ENCODE measurements at places on chromosomes 5 and 9.
A peak's percentile ranks its signal among the peaks of the same experiment; 100 is the strongest.

DNA sequence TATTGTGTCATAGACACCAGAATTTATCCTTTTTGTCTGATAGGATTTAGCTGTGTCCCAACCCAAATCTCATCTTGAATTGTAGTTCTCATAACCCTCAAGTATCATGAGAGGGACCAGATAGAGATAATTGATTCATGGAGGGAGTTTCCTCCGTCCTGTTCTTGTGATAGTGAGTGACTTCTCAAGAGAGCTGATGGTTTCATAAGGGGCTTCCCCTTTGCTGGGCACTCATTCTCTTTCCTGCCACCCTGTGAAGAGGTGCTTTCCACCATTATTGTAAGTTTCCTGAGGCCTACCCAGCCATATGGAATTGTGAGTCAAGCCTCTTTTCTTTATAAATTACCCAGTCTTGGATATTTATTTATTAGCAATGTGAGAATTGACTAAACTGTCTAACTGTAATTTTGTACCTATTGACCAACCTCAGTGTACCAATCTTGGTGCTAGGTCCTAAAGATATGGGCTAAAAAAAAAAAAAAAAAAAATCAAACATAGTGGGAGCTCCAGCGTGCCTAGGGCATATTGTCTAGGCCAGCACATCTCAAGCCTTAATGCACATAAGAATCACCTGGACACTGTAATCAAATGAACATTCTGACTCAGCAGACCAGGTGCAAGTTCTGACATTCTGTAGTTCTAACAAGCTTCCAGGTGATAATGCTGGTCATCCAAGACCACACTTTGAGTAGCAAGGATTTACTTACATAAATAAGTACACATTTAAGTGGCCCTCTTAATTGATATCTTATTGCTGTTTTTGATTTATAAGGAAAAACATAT lies 30.5 kb downstream of the ST8SIA4 start:
- DNase-seq: peak; percentile 25

GRCh38 chr9:131097126-131097947 lies 1.0 kb downstream of the AIF1L start:
- DNase-seq: no peak

DNA sequence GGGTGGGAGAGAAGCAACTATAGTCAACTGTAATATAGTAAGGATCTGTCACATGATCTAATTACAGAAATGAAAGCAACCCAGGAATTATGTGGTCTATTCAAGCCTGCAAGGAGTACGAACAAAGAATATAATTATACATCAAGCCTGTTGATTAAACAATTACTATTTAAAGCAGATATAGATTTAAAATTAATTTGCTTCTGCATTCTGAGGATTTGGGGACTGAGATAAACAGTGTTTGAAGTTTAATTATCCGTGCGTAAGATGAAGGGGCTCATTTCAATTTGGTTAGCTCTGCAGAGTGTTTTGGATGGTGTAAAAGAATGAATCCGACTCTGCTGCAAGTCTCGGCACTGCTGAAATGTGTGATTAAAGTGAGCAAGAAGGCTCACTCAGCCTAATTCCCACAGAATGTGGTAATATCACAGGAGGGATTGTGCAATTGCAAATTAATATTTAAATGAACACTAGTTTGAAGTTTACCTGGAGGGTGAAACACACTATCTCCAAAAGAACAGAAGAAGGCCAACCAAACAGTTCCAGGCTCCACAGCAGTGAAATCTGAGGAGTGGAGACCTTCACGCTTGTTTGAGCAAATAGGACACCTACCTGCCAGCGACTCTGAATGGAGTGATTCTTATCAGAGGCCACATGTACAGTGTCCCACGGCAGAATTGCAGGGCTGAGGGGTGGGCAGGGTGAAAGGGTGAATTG lies 420.6 kb upstream of the SLC30A5 start:
- DNase-seq: no peak

DNA sequence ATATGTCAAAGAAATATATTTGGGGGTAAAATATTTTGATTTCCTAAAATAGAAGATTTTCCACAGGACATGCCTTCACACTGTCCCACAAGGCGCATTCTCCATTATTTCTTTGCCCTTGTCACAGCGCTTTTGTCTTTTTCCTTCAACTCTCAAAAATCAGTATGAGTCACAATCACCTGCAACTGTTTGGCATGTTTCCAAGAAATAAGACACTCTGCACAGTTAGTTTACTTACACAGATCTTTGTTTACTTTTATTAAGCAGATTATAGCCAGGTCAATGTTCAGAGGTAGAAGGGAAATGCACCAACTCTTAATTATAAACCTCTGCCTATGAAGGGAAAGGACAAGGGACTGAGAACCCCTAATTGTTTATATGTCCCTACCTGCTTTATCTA lies 9.5 kb downstream of the CEMIP2 start:
- DNase-seq: peak; percentile 45

DNA sequence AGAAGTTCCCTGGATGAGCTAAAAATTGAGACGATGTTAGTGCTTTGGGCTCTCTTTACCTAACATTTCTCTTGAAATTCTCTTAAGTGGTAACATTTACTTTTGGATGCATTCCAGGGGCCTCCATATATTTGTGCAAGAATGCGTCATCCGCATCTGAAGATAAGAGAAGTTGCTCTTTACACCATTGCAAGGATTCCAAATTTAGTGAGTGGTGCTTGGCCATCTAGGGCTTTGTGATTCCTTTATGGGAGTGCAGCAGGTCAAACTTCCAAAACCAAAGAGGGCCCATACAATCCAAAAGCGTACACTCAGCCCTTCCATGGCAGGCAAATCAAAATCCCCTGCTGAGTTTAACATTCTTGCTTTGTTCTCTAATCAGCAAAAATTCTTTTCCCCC lies 102.0 kb upstream of the DMAC1 start:
- no peak for DNase-seq

DNA sequence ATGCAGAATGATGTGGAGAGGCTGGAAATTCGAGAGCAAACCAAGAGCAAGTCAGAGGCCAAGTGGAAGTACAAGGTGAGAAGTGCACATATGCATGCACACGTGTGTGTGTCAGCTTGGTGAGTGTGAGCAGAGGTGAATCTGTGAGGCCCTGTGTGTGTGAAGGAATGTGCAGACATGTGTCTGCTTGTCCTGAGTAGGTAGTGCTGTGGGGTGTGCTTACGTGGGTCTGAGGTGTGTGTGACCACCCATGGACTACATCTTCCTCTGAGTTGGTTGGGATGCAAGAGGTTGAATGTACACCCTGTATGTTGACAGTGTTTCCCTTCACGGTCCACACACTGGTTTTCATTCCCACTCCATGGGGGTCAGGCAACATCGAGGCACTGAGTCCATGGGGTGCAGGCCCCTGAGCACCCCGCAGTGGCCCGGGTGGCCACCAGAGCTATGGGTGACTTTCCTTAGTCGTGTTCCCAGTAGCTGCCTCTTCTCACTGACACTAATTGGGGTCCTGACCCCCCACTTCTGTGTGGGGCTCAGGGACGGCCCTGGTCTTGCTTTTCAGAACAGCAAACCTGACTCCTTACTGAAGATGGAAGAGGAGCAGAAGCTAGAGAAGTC lies 86.7 kb downstream of the PHF2 start:
- no peak for DNase-seq

DNA sequence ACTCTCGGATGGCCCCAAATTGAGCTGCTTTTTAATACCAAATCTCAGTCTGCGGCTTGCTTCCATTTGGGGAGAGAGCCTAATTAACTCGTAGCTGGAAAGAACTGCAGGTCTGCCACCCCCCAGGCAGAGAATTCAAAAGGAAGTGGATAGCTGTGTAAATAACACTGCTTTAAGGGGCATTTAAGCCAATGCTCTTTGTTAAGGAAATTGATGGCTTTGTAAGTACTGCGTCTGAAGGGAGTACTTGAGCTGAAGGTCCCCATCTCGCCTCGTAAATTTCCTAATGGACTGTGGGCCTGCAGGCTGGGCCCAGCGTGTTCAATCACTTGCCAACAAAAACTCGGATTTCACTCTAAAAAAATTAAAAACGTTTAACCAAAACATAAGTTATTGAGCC lies 132.7 kb downstream of the PAPPA start:
- DNase-seq: no peak

DNA sequence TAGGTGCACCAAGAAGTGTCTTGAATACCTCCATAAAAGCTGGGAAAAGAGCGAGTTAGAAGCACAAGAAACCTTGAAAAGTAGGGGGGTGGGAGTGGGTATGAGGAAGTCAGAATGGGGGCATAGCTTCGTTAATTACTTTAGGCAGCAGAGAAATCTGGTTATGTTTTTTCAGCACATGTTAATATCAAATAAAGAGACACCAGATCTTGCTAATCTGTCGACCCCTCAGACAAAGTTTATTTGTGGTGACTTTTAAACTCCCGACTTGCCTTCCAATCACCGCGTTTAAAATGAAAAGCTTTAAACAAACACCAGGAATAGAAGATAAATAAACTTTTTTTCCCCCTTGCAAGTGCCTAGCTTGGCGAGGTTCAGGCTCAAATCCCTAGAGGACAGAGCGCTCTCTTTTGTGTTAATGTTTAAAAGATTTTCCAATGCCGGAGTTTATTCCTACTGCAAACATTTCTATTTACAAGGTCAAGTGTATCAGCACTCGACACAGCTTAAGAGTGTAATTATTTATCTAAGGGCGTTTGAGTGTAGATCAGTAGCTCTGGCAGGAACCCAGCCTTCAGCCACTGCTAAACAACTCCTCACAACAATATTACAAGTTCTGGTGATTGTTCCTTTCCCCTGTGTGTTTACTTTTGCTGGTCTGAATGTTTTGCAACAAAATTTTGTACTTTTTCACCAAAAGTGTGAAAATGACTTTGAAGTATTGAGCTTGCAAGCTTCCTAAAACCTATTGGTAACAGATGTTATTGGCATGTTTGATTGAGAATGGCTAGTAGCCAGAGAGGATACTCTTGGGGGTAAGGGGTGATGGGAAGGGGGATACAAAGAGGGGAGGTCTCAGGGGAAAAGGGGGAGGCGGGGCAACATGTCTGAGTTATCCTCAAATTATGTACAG lies 3.8 kb downstream of the GAS1 start:
- DNase-seq: no peak

GRCh38 chr5:57939771-57940170 lies 457.2 kb upstream of the ACTBL2 start:
- DNase-seq: no peak

GRCh38 chr9:113525205-113525604 lies 61.7 kb downstream of the RGS3 start:
- DNase-seq: no peak

DNA sequence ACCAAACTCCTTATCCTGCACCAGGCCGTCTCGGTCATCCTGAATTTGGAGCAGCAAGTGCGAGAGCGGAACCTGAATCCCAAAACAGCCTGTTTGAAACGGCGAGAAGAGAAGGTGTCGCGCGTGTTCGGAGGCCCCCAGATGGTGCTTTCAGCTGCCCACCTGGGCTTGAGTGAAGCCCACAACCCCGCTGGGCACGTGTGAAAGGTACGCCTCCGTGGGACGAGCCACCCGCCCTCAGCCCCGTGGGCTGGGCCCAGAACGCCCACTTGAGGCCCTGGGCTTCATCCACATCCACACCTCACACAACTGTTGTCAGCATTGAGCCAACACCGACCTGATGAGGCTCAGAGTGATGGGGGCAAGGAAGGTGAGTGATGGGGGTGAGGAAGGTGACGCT lies 72.8 kb downstream of the INSL6 start:
- DNase-seq: no peak

DNA sequence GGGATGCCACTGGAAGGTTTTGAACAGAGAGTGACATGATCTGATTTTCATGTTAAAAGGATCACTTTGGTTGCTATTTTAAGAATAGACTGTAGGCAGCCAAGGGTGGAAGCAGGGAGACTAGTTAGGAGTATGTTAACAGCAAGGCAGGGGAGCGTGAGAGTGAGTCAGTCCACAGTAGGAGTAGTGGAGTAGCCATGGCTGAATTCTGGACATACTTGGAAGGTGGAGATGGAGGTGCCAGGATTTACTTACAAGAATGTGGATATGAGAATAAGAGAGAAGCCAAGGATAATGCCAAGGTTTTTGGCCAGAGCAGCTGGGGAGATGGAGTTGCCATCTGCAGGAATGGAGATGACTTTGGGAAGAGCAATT lies 118.8 kb downstream of the GALNT10 start:
- no peak for DNase-seq

GRCh38 chr9:95581900-95582299 lies 65.1 kb upstream of the PTCH1 start:
- no peak for DNase-seq

DNA sequence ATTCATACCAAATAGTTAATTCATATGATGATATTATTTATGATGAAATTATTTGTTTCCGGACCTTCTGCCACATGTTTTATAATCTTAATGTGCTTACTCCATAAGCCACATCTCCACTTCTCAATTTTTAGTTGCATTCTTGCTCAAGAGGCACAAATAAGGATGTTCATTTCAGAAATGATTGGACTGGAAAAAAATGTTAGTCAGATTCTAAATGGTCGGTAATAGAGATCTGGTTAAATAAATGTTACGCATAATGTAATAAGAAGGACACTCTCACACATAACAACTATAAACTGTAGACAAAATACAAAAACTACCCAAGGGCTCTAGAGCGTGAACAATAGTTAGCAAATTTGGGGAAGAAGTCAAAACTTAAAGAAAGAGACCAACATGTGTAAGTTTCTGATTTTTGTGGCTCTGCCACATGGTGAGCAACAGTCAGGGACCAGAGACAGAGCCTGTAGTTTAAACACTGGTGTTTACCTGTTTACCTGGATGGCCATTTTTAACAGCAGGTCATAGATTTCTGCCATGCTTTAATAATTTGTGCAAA lies 554.3 kb upstream of the CLINT1 start:
- no peak for DNase-seq

- DNase-seq: no peak
These were observed 119.6 kb upstream of the KLF9 start for GRCh38 chr9:70534061-70534460.

DNA sequence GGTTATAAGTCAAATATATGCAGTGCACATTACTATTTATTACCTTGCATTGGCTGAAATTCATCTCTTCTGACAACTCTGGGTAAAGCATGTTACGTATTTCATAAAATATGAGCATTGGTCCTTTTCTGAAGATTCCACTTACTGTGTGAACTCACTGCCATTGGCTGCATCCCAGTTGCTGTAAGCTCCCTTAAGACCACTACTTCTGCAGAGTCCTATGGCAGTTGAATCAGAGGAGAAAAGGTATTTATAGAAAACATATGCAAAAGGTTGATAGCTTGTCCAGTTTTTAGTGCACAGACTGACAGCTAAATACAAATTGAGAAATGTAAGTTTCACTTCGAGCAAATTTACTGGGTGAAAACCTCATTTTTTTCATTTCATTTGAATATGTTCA lies 394.6 kb upstream of the ARRDC3 start:
- no peak for DNase-seq

GRCh38 chr5:96447949-96448348 lies 14.9 kb upstream of the PCSK1 start:
- no peak for DNase-seq

- DNase-seq: no peak
These were observed 7.8 kb downstream of the NINJ1 start for GRCh38 chr9:93126151-93126781.

Measured in CD4-positive, alpha-beta T cell treated with Interleukin-15 for 4 hours (primary cell).